Heart left ventricle (tissue), 16 donors: ENCODE measurements at places on chromosomes 6 and 20. TPM values are rescaled to one million over a fixed set of nuclear protein-coding genes. Genes with fewer than 3 reads are reported as not detected.

Gene TPBG
- total RNA-seq, result 10.0 TPM

Gene HUS1B
- total RNA-seq, result not detected

Gene MMP24
- 0.37 TPM for total RNA-seq

Gene DEFB124
- not detected for total RNA-seq

Gene DUSP15
- total RNA-seq, result 3.3 TPM

Gene EFCAB8
- not detected for total RNA-seq

Gene MDFI
- 0.87 TPM for total RNA-seq

Gene SLC35B2
- total RNA-seq, result 25.9 TPM

Gene SLC17A2
- total RNA-seq, result not detected

Gene MDC1
- 10.7 TPM for total RNA-seq

Gene DHX16
- total RNA-seq, result 24.4 TPM

Gene ESF1
- total RNA-seq, result 8.9 TPM

Gene PTGIS
- 31.5 TPM for total RNA-seq

Gene MEI4
- total RNA-seq, result 0.69 TPM

Gene VGLL2
- total RNA-seq, result 0.20 TPM

Gene ADAM33
- 10.7 TPM for total RNA-seq

Gene SRSF12
- not detected for total RNA-seq

Gene SCRT2
- total RNA-seq, result not detected

Gene HAO1
- total RNA-seq, result not detected

Gene LPA
- total RNA-seq, result 0.20 TPM

Gene MAP3K7
- total RNA-seq, result 20.0 TPM

Gene EBF4
- 2.5 TPM for total RNA-seq

Gene SMLR1
- not detected for total RNA-seq

Gene CDSN
- total RNA-seq, result not detected
